ENCODE measurements at places on chromosomes 1 and 21.

DNA sequence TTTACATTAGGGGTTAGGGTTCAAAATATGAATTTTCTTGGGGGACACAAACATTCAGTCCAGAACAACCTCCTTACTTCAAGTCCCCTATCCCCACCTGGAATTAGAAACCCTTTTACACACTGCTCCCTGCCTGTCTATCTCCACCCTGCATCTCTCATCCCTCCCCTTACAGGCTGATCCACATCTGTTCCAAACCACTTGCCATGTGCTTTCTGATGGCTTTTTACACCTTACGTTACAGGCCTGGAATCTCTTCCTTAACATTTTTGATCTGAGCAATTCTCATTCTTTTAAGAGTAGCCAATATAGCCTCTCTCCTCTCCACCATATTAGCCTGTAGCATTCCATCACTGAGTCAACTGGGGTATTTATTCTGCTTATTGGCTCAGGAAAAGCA, 122.0 kb downstream of the PTBP2 start:
- DNase-seq = no peak

GRCh38 chr1:164564378-164564777, 5.4 kb downstream of the PBX1 start:
- DNase-seq = no peak

DNA sequence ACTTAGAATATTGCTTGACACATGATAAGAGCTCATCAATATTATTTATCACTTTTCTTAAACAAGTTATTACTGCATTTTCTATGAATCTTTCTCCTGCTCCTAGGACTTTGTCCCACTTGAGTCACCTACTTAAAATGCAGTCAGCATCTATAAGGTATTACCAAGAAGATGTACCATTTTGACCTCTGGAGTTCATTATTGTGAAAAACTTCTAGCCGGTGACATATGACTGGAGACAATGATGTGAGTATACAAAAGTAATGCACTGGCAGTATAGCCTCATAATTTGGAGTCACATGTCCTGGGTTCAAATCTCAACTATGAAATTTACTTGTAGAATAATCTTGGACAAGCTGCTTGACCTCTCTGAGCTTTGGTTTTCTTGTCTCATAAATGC, 278.5 kb downstream of the PLPP3 start:
- DNase-seq = no peak

DNA sequence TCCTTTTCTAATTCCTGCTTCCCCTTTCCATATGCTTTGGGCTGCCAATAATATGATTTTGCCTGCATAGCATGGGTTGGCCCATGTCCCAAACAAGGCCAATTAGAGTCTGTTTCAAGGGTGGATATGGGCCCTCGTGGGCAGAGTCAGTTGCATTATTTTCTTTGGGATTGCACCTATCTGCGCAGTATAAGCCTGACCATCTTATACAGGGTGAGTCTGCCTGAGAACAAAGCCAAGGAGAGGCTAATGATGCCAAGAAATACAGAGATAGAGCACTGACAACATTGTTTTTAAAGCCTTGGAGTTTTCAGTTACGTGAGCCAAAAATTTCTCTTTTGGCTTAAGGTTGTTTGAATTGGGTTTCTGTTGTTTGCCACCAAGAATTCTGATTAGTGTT, 18.6 kb downstream of the OVAAL start:
- no peak for DNase-seq

DNA sequence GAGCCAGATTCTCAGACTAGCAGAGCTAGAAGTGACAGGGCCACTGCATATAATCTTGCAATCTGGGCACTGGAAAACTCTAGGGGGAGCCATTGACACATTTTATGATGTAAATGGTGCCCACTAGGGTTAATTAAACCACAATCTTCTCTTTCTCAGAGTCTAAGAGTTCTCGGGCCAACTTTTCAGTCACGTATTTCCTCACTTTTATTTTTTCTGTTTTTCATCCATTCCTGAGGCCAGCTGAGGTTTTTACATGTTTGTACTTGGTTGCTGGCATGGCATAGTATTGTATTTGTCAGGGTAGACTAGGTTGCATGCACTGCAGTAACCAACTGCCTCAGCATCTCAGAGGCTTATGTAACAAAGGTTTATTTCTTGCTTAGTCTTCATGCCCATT, 138.2 kb downstream of the ZNF326 start:
- no peak for DNase-seq

- DNase-seq = no peak
These were observed 127.5 kb upstream of the DNAH14 start for GRCh38 chr1:224801844-224802490.

DNA sequence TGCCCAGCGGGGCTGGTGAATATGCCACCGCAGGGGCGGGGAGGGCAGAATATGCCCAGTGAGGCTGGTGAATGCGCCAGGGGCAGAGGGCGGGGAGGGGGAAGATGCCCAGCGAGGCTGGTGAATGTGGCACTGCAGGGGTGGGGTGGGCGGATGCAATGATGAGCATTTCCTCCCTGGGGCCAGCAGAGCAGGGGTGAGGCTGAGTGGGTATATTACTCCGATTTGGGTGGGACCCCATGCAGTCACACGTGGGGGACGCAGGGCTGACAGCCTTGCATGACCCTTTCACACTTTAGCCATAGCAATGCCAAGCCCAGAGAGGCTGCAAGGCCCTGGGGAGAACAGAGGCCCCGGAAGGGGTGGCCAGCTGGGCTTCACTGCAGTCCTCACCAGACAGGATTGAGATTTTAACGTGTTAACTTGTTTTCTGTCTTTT, 9.3 kb upstream of the SLX9 start:
- no peak for DNase-seq
